ENCODE measurements at places on chromosomes 7 and 10.
A peak's percentile ranks its signal among the peaks of the same experiment; 100 is the strongest.

GRCh38 chr7:153524070-153524601 lies 528.1 kb upstream of the DPP6 start:
- DNase-seq: no peak

DNA sequence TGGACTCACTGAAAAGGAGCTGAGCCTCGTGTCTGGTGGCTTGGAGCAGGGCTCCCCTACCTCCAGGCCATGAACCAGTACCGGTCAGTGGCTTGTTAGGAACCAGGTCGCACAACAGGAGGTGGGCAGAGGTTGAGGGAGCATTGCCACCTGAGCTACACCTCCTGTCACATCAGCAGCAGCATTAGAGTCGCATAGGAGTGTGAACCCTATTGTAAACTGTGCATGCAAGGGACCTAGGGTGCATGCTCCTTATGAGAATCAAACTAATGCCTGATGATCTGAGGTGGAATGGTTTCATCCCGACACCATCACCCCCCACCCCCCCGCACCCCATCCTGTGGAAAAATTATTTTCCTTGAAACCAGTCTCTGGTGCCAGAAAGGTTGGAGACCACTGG lies 50.4 kb downstream of the TSPAN15 start:
- no peak for DNase-seq

DNA sequence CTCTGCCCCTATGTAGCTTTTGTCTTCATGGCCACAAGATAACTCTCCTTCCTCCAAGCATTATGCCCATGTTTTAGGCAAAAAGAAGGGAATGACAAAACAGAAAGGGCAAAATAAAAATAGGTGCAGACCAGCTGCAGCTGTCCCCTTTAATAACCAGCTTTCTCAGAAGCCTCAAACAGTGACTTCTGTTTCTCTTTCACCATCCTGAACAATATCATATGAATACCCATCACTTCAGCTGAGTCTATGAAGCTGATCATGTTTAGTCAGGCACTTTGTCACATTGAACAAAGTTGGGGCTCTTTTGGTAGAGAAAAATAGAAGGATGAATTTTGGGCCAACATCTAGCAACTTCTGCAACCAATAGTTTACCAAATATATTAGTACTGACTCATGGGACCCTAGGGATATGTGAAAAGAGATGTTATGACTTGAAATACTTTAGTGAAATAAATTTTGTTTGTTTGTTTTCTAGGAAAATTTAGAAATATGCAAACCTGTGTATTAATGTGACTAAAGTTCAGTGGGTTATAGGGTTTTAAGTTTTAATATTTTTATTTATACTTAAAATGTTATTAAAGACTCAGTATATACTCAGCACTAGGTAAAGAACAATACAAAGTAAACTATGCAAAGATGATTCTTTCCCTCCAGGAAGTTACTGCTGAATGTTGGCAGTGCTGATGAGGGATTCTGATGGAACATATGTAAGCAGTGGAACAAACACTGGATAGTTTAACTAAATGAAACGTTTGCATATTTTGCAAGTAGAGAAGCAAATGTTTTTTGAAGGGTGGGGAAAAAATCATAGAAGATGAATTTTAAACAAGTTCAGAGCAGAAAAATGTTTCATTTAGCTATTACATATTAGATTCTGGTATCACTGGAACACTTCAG lies 133.7 kb downstream of the FOXP2 start:
- no peak for DNase-seq

DNA sequence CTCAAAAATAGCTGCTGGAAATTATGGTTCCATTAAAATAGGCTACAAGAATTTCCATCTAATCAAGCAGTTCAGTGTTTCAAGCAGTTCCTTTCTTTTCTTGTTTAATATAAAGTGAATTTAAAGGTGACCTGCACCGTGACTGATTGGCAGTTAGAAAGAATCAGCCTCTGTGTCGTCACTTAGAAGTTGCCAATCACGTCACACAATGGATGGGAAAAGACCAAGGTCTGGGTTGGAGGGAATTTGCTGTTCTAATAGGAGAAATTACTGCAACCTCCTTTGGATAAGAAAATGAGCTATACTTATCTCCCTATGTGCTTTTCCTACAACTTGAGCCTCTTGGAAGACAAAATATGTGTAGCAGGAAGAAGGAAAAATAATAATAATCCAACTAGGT lies 219.4 kb upstream of the KMT2E start:
- no peak for DNase-seq

DNA sequence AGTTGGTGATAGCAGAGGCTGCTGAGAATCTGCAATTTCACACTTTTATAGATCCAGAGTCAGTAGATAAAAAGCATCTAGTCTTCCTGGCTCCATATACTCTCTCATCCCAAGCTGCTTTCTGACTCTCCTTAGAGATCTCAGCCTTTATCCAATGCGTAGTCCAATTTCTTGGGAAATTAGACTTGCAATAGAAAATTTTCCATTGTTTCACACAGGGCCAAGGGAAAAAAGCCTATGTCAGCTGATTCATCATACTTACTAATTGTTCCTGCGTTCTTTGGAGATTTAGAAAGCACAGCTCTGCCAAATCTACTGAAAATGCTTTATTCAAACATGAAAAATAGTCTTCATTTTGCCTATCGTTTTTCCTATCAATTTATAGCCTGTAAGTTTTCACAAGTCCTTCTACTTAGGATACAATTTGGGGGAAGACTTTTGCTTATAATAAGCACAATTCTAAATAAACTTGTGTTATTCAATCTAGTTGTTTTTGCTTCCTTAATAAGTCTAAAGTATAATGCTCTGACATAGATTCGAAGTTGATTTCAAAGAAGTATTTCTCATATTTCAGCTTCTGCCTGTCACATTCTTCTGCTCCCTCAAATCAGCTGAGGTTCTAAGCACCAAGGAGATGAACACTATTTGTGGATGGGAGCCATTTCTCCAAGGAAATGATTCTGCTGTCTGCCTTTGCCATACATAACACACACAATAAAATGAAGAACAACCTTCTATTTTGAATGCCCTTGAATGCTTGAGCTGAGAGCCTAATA lies 165.4 kb downstream of the ADAM12 start:
- no peak for DNase-seq

DNA sequence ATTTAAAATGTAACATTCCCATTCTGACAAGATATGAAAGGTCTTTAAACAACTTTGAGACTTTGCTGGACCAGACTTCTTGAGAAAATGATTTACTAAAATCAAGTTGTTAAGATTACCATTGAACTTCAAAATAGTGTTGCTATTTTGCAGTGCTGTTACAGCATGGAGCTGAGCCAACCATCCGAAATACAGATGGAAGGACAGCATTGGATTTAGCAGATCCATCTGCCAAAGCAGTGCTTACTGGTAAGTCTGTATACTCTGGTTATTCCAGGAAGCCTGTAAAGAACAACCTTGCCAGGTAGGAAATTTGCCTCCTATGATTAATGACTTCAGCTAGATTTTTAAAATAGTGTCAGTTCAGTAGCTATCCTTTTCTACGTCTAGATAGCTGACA lies 18.8 kb downstream of the TNKS2 start:
- no peak for DNase-seq

- no peak for DNase-seq
These were observed 21.3 kb downstream of the GCK start for GRCh38 chr7:44167920-44168319.

DNA sequence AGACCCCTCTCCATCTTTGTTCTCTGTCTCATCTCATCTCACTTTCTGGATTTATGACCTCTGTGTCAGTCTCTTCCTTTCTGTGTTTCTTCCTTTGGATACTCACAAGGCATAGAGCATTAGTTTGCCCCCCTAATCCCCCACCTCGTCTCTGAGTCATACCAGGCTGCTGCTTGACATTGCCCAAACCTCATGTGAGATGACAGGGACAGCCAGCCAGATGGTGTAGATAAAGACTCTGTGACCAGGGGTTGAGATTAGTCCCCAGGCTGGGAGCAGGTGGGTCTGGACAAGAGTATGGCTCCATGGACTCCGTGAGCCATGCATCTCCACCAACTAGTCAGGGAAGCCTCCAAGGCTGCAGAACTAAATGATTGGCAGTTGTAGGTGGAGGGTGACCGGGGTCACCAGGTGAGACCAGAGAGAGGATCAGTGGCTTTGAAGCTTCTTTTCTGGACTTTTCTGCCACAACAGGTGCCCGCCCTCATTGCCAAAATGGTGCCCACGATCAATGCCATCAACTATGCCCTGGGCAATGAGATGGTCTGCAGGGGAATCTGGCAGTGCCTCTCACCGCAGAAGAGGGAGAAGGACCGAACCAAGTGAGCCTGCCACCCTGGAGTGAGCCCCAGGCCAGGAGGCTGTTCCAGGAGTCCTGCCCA lies 13.3 kb downstream of the RGR start:
- DNase-seq: no peak

DNA sequence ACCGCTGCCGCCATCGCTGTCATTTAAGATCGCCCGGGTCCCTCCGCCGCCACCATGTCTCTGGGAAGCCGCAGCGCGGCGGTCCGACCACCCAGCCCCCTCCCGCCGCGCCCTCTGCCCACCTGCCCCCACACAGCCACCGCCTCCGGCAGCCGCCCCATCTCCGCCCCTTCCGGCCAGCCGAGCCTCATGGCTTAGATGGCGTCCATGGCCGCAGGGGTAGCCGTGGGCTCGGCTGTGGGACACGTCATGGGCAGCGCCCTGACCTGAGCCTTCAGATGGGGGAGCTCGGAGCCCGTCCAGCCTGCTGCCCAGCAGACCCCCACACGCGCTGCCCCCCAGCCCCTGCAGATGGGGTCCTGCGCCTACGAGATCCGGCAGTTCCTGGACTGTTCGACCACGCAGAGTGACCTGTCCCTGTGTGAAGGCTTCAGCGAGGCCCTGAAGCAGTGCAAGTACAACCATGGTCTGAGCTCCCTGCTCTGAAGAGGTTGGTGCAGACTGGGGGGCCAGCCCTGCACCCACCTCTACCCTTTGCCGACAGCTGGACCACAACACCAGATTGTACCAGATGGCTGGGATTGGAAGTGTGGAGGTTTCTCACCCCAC lies 38.0 kb upstream of the TARP start:
- DNase-seq: no peak

DNA sequence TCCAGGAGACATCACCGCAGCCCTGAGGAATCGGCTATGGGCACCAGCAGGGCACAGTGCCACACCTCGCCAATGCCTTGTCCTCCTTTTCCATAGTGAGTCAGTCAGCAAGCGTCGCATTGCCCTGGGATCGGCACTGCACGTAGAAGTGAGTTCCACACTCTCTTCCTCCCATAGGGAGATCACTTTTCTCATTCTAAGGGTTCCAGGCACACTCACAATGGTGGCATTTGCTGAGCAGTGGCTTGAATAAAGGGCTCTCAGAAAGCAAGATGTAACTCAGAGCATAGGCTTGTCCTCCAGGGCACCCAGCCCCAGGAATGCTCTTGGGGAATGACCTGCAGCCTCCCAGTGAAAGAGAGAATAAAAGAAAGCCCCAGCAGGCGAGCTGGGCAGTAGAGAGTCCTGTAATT lies 1.1 kb upstream of the VIM start:
- DNase-seq: no peak

DNA sequence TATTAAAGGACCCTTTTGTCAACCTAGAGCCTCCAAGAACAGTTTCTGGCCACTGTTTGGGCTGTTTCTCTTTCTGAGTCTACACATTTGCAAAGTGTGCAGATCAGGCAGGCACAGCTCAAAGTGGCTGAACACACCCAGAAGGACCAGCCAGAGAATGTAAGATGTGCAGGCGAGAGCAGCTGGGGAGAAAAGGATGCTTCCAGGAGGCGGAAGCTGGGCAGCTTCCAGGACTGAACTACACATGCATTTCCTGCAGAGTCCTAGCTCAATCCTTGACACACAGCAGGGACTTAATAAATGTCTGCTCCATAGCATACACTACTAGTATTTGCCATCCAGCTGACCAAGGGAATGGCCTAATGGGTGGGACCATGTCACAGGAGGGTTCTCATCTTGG lies 70.9 kb downstream of the CTBP2 start:
- no peak for DNase-seq

- DNase-seq: peak; percentile 53
These were observed 22.8 kb downstream of the GNA12 start for GRCh38 chr7:2821161-2821841.

DNA sequence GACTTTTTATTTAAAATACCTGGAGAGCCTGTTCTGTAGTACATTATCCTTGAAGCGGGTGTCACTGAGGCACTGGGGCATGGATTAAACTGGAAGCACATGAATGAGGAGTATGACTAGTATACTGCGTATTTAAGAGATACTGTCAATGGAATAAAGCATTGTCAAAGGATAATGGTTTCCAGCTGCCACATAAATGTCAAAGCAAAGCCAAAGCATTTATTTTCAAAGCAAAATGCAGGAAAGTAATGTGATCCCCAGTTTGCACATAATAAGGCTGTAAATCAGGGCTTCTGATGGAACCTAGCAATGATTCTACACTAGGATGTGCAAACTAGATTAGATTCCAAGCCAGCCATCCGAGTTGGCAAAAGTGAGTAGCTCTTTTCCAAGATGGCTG lies 240.1 kb downstream of the POU6F2 start:
- DNase-seq: no peak

DNA sequence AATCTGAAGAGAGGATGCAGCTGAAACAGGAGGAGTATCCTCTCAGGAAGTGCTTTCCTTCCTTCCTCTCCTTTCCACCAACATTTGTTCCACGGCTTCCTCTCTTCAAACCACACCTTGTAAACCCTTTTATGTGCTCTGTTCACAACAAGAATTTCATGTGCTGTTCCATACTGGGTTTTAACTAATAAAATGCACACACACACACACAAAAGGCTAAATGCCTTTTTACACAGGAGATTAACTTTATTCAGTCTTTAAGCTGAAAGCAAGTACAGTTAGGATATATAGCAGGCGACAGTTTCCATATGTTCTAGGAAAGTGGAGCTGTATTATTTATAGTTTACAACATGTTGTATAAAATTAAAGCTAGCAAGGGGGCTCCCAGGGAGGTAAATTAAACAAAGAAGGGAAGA lies 106.7 kb downstream of the REEP3 start:
- no peak for DNase-seq

DNA sequence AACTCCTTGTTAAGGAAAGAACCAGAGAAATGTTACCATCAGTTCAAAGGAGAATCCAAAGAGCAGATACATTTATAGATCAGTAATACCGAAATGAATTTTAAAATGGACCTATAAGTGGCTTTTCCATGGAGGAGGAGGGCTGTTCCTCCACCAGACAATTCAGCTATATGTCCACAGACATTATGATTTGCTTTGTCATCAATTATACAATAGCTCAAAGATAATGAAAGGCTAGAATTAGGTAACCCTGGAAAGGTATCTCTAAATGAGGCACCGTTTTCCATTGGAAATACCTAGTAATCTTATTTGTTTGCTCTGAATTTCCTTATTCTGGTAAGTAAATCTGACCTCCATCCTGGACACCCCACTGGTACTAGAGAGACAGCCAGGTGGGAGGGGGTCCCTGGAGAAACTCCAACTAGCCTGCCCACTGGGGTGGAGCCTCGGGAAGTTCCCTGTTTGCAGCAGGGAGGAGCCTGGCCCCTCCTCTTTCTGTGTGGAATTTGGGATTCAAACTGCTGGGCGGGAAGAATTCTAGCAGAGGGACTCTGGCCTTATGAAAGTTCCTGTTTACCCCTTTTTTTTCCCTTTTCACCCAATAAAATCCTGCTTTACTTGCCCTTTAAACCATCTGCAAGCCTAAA lies 218.0 kb downstream of the PHF14 start:
- no peak for DNase-seq

- no peak for DNase-seq
These were observed 341.3 kb downstream of the DNAJB9 start for GRCh38 chr7:108911016-108911415.
